ENCODE measurements at places on chromosomes 4 and X.

GRCh38 chrX:153061732-153062131 is 5.5 kb downstream of the PNMA3 start:
- no peak for DNase-seq

DNA sequence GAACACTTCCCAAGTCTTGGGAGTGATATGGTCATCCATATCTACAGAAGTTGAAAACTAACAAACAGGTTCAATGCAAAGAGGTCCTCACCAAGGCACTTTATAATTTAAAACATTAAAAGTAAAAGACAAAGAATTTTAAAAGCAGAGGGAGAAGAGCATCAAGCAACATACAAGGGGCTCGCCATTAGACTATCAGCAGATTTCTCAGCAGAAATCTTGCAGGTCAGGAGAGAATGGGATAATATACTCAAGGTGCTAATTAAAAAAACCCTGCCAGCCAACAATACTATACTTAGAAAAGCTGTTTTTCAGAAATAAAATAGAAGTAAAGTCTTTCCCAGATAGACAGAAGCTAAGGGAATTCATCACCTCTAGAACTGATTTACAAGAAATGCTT is 121.2 kb downstream of the NEK1 start:
- DNase-seq, result no peak

- DNase-seq, result no peak
Observed at GRCh38 chrX:22803353-22803752, 196.4 kb upstream of the DDX53 start.

DNA sequence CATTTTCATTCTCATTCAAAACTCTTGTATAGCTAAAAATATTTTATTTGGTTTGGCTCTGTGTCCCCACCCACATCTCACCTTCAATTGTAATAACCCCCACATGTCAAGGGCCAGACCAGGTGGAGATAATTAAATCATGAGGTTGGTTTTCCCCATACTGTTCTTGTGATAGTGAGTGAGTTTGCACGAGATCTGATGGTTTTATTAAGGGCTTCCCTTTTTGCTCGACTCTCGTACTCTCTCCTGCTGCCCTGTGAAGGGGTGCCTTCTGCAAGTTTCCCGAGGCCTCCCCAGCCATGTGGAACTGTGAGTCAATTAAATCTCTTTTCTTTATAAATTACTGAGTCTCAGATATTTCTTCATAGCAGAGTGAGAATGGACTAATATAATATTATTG is 768.0 kb downstream of the STIM2 start:
- no peak for DNase-seq

DNA sequence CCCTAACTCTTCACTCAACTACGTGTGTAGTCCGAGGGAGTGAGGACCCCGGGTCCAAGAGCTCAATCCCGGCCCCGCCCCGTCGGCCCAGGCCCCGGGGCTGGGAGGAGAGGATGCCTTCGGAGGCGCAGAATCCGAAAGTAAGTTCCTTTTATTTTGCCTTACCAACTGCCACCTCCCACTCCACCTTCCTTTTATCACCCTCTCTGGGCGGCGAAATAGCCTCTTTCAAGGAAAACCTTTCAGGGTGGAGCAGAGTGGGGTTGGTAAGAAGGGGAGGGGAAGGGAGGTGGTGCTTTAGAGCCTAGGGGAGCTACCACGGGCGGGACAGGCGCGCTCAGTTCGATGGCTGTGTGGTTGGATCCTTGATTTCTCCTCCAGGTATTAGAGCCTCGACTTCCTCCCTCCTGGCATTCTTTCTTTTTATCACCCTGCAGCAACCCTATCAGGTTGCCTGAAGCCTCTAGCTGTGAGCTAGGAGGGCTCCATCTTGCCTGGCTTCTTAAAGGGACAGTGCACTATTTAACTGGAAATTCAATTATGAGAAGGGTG is 191.2 kb downstream of the RRAGB start:
- no peak for DNase-seq

- no peak for DNase-seq
Observed at GRCh38 chr4:127246963-127247952, 385.5 kb upstream of the INTU start.

DNA sequence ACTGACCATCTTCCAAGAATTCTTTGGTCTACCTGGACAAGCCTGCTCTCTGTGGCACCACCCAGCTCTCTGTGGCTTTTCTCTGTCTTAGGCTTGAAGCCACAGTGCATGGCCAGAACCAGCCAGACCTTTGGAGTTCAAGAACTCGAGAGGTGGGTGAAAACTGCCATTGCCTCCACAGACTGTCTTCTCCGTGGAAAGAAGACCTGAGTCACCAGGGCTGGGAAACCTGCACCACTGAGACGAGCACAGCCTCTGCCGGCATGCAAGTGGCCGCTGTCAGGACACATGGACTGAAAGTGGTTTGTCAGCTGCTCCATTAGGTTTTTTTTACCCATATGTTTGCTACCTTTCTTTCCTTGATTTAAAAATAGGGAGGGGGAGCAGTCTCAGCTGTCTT is 74.5 kb downstream of the MGST2 start:
- DNase-seq, result no peak

DNA sequence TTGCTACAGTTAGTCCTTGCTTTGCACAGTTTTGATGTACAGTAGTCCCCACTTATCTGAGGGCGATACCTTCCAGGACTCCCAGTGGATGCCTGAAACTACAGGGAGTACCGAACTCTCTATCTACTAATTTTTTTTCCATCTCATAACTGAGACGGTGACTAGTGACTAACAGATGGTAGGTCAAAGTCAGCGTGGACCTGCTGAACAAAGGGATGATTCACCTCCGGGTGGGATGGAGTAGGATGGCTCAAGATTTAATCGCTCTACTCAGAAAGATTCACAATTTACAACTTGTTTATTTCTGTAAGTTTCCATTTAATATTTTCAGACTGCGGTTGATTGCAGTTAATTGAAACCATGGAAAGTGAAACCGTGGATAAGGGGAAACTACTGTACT is 655.8 kb downstream of the ZNF674 start:
- DNase-seq, result no peak

GRCh38 chr4:76200771-76201231 is 12.8 kb downstream of the SCARB2 start:
- DNase-seq, result no peak

- DNase-seq, result no peak
Observed at GRCh38 chrX:115719171-115719570, 158.2 kb downstream of the PLS3 start.

DNA sequence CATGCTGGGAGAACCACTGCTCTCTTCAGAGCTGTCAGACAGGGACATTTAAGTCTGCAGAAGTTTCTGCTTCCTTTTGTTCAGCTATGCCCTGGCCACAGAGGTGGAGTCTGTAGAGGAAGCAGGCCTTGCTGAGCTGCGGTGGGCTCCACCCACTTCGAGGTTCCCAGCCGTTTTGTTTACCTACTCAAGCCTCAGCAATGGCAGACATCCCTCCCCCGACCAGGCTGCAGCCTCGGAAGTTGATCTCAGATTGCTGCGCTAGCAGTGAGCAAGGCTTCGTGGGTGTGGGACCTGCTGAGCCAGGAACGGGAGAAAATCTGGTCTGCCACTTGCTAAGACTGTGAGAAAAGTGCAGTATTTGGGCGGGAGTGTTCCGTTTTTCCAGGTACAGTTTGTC is 118.9 kb downstream of the SLC10A6 start:
- no peak for DNase-seq

DNA sequence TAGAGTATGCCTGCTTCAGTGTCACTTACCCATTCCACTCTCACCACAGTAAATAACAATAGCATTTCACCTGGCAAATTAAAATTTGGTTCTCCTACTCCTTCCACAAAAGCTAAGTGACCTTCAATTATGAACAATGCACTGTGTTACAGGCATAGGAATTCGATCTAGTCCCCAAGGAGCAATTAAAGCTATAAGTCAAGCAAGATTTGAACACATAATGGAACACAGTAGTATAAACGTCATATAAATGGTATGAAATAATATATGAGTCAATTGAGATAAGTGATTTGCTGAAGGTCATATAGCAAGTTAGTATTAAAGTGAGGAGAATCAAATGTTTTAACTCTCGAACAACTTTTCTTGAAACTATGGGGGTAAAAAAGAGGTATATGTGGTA is 65.8 kb downstream of the ARAP2 start:
- DNase-seq, result no peak

GRCh38 chr4:189548484-189549125 is 392.1 kb upstream of the FRG1 start:
- DNase-seq, result no peak

DNA sequence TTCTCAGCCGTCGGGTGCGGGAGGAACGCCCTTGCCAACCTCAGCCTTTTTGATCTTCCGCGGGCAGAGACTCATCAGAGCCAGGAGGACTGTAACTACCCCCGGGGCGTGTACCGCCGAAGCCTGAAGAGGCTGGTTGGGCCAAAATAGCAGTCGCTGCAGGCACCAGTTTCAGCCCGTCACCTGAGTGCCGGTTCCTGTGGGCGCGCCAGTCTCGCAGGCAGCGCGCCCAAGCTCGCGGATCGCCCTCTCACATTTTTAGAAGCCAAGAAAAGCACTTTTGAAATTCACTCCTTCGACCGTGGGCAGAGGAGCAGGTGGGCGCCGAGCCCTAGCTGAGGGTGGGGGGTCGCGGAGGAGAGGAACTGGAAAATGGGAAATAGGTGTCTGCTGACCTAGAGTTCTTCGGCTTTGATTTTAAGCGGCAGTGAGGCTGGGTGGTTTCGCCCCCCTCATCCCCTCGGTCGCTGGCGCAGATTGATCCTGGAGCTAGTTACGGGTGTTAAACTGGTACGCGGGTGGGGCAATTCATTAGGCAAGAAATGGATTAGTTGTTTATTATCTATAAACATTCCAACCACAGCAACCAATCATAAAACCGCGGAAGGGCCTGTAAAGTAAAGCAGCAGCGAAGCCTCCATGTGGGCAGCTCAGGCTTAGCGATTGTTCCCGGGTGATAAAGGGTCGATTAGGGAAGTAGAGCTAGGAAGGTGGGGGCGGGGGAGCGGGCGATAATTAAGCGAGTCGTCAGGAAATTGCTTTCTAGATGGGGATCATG is 69.2 kb downstream of the FBXO8 start:
- no peak for DNase-seq

DNA sequence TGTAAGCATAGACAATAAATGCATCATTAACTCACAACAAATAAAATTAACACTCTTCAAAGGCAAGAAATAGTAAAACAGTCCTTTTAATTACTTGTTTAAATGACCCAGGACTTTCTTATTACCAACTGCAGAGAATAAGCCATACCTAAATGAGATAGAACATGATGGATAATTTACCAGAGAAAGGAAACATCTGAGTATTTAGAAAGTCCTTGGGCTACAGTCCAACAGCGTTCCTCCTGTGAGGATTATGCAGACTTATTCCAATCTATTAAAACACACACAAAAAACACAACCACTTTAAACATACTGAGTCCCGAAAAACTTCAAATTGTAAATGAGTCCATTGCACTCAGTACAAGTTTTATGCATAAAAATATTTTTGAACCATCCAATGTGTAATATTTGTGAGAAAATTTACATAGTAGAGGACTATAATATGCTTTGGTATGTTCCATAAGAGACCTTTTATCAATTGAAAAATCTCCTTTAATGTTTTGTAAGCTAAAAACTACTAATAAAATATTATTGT is 129.2 kb downstream of the NR3C2 start:
- no peak for DNase-seq

DNA sequence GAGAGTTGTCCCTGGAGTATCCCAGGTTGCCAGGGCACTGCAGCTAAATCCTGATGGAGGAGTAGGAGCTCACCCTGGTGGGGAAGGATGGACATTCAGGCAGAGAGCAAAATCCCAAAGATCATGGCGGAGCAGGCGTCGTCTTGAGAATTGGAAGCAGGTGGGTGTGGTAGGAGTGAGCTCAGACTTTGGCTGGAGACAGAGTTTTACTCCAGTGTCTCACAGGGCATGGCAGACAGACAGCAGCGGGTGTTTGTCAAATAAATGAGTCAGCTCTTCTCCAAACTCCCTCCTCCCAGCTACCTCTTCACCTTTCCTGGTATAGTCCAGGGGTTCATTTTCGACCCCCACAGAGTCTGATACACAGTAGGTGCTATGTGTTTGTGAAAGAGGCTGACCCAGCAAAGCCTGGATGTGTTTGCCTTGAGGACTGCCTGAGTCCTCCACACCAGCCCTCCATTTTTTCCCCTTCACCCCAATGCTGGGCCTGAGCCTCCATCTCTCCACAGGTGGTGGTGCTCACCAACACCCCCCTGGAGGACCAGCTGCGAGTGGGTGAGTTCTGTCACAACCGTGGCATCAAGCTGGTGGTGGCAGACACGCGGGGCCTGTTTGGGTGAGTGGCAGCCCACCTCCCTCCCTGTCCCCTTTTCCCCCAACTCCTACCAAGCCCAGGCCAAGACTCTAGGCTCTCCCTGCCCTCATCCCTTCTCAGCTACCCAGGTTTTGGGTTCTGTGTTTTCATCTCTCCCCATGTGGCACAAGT is 6.9 kb downstream of the UBA1 start:
- no peak for DNase-seq

Data from activated T-cell treated with anti-CD3 and anti-CD28 coated beads for 48 hours (primary cell).